ENCODE measurements at places on chromosomes 1 and 21.

- DNase-seq, result no peak
These were observed 530.8 kb upstream of the BEND5 start for GRCh38 chr1:49307457-49307856.

DNA sequence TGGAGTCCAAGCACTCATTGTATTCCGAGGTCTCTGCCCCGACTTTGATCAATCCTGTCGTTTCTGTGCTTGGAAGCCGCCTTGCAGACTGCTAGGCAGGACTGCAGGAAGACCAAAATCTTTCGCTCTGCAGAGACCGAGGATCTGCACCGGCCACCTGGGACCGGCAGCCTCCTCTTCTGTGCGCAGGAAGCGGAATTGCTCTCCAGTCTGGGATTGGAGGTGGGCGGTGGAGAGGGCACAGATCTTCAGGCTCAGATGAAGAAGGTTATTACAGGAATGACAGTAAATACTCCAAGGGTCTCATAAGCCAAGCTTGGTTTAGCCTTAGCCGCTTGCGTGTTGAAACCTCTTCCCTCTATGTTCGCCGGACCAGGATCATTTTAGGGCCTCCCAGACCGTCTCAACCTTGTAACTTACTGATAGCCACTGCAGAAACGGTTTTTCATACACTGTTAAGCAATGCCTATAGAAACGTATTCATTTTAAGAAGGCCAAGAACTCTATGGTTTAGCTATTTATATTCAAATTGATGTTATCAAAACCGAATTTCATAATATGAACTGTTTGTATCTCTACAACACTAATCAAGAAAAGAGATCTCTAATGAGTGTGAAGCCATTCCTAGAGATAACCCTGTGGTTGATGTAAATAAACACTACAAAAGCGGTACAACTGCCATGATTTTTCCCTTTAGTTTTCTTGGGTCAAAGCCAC, 1.1 kb downstream of the MIA3 start:
- no peak for DNase-seq

DNA sequence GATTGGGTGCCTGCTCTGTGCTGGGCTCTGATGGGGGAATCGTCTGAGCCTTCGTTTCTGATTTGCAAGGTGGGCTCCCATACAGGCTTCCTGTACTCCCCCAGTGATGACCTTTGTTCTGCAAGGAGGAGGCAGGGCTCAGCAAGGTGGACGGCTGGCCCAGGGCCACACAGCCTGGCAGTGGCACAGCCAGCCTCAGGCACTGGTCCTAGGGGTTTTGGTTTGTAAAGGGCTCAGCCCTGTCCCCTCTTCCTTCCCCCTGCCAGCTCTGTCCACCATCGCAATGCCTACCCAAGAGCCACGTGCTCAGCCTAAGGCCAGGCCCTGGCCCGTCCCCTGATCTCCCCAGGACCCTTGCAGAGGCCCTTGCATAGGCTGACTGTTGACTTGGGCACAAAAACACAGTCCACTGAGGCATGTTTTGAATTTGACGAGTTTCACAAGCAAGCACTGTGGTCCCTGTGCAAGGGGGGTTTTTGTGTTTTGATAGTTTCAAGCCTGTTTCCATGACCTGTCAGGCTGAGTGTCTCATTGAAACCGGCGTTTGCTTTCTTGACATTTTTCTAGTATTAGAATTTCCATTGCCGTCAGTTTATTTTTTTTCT, 39.5 kb upstream of the TNFRSF1B start:
- DNase-seq, result no peak

GRCh38 chr1:41381692-41382479, 20.7 kb downstream of the FOXO6 start:
- DNase-seq, result no peak

GRCh38 chr21:17679002-17679600, 66.4 kb upstream of the BTG3 start:
- DNase-seq, result peak; percentile 16

DNA sequence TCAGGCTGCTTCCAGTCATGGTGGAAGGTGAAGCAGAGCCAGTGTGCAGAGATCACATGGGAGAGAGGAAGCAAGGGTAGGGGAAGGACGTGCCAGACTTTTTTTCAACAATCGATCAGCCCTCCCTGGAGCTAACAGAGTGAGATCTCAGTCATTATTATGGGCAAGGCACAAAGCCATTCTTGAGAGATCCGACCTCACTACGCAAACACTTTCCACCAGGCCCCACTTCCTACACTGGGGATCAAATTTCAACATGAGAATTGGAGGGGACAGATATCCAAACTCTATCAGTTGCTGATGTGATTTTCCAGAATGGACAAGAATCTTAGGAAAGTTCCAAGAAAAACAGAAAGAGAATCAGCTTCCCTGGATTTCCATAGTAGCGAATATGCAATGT, 60.5 kb downstream of the BACE2 start:
- DNase-seq, result no peak

GRCh38 chr1:33121728-33122127, 40.8 kb downstream of the AZIN2 start:
- no peak for DNase-seq

- DNase-seq, result no peak
These were observed 46.4 kb downstream of the WNT9A start for GRCh38 chr1:227901239-227901905.

DNA sequence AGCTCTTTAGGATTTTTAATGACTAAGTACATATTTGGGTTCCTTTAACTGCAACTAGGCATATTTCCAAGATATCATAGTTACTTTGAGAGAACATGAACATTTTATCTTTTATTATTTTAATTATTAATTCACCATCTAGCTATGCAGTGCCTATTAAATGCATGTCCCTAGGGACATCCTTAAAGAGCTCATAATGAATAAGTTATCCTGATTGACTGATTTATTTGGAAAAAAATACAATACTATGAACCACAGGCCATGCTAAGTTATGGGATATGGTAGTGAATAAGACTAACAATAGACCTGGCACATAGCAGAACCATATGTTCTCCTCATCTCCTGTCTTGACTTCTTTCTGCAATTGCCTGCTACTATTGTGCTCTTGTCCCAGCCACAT, 16.4 kb upstream of the C1orf105 start:
- DNase-seq, result no peak

DNA sequence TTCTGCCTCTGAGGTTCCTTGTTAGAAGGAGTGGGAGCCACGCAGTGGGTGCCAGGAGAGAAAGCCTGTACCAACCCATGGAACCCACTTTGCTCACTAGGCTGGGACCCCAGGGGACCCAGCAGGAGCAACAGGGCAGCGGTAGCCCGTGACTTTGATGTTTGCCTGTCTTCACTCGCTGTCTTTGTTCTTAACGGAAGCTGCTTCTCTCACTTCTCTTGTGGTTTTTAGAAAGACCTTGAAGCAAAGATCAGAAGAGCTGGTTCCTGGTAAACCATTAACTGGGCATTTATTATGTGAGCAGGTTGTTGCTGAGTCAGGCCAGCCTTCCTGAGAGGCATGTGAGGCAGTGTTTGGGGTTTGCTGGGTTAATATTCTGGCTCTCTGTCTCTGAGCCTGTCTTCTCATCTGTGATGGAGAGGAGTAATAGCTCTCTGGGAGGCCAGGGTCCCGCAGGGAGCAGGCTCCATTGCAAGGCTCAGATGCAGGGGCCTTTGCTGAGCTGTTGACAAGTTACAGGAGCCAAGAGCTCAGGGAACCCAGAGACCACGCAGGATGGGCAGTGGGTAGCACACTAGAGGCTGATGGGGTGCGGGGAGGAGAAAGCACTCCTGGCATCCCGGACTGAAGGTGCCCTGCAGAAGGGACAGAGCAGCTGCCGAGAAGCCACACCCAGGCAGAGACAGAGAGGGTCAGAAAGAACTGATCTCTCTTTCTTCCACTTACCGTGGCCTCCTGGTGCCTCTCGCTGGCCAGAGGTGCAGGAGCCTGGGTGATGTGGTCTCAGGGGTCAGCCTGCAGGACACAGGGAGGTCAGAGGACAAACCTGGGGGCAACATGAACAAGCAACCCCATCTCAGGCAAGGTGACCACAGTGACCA, 367.5 kb upstream of the C1orf174 start:
- no peak for DNase-seq

GRCh38 chr1:205315008-205315618, 6.4 kb downstream of the NUAK2 start:
- DNase-seq, result no peak

GRCh38 chr1:240312872-240313271, 221.2 kb downstream of the FMN2 start:
- DNase-seq, result peak; percentile 74

DNA sequence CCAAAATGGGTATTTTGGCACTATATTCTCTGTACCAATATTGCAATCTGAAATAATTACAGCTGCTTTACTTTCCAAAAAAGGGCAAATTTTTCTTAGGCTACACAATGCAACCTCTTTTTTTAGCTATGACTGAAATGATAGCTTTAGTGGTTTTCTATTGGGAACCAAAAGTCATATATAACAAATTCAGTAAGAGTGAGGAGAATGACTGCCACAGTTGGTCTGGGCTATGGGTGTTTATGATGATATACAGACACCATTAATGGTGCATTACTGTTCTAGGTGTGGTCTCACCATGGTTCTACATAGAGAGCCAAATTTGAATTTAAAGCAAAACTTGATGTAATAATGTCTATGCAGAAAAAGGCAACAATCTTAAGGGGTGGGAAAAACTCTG, 72.3 kb upstream of the PTBP2 start:
- DNase-seq, result no peak

- DNase-seq, result no peak
These were observed 143.1 kb downstream of the PHTF1 start for GRCh38 chr1:113616156-113616555.

DNA sequence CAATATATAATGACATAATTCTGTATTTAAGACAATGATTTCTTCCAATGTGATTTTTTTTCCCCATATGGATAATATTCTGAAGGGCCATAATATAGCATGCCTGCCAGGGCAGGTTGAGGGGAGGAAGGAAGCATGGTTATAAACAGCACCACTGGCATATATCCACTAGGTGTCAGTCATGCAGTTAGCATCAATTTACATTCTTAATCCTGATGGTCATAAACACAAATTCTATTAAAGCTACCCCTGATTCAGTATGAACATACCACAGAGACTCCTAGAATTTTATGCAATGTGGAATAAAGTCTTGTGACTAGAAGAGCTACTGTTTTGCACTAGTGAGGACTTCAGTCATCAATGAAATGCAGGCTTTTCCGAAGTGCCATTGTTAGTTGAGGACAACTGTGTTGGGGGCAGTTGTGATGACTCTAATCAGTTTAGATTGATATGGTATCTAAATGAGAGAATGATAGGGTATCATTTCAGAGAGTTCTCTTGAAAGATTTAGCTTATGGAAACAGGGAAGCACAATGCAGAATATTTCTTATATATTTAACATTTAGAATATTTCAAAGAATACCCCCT, 342.7 kb upstream of the NR5A2 start:
- peak; percentile 15 for DNase-seq

DNA sequence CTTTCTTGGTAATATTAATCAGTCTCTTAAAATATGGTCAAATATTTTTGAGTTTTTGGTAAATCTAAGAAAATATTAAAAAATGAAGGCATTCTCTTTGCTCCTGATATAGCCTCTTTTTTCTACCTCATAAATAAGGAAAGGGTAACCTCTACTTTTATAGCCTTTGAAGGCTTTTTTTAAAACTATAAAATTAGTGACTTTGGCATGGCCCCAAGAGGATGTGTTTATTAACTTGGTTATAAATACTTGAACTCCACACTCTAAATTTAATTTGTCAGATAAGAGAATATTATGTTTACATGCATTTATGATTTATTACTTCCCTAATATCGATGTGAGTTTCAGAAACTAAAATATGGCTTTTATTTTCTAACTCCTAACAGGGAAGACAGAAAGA, 60.3 kb downstream of the LMO4 start:
- no peak for DNase-seq

GRCh38 chr1:239722035-239722434, 335.7 kb downstream of the CHRM3 start:
- DNase-seq, result no peak

DNA sequence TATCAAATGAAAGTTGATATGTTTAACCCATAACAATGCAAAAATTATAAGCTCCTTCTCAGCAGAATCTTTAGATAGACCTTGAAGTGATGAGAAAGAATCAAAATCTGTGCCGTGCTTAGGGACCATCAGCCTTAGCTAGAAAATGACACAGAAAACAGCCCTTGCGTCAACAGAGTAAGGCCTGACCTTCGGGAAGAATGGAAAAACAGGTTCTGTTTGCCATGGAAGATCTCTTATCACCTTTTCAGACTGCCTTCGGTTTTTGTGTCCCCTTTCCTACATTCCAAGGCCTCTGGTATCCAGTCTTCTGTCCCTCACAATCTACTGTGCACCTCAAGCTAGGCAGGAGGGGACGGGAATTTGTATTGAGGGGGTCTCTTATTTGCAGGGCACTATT, 37.6 kb upstream of the DPT start:
- no peak for DNase-seq

DNA sequence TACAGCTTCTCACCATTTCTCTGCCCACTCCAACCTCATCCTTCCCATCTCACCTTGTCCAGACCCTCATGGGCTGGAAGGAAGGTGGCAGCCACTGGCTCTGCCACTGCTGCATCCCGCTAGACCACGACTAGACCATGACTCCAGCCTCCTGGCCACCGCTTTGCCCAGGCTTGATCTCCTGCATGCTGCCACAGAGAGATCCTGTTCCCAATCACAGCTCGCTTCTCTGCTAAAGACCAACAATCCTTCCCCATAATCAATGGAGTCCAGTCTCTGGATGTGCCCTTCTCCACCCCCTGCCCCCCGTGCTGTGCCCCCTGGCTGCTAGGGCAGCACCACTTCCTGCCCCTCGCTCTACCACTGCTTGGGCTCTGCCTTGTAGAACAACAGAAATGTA, 64.9 kb upstream of the DMRTB1 start:
- no peak for DNase-seq

- DNase-seq, result no peak
These were observed 33.1 kb upstream of the FOXO6 start for GRCh38 chr1:41328001-41328615.

- DNase-seq, result no peak
These were observed 31.5 kb upstream of the VASH2 start for GRCh38 chr1:212918824-212919223.

DNA sequence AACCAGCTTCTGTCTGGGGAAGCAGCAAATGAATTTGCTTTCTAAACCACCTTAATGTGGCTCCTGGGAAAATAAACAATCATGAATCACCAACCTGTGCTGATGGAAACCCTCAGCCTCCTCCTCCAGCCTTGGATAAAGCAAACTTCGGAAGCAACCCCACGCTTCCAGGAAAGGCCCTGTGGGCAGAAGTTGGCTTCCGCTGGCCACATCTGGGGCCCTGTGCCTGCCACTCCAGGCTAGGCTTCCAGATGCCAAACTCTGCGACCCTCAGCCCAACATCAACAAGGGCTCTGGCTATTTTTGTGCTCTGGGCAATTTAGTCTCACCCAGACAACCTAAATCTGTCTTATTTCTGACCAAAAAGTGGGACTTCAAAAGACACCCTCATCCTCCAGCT, 6.2 kb upstream of the OXCT2 start:
- DNase-seq, result no peak

Measured in BJ (cell line).